Motor neuron (in vitro differentiated cells): ENCODE measurements at places on chromosomes 12 and 14.
A peak's percentile ranks its signal among the peaks of the same experiment; 100 is the strongest.

GRCh38 chr12:116278667-116279066 is 1.2 kb upstream of the MED13L start:
- no peak for ATAC-seq

DNA sequence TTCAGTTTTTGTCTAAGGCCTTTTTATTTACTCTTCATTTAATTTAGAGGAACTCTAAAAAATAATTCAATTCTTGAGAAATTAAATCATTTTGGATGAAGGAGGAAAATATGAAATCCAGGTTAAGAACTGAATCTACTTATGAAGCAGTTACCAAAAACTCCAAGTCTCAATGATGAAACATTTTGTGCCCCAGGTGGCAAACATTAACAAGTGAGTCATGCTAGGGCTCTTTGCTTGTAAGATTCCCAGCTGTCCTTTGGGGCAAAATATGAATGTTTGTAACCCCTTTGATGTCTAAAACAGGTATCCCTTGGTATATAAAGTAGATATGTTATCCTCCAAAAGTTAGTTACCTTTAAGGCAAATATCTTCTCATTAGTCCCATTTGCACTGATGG is 202.4 kb downstream of the NEDD1 start:
- no peak for ATAC-seq

- no peak for ATAC-seq
These were observed 40.1 kb upstream of the GAS2L3 start for GRCh38 chr12:100533376-100533775.

GRCh38 chr12:123062681-123063486 is 82.4 kb downstream of the ARL6IP4 start:
- ATAC-seq: peak; percentile 83

GRCh38 chr12:65492998-65493912 is 214.8 kb downstream of the MSRB3 start:
- ATAC-seq: no peak

DNA sequence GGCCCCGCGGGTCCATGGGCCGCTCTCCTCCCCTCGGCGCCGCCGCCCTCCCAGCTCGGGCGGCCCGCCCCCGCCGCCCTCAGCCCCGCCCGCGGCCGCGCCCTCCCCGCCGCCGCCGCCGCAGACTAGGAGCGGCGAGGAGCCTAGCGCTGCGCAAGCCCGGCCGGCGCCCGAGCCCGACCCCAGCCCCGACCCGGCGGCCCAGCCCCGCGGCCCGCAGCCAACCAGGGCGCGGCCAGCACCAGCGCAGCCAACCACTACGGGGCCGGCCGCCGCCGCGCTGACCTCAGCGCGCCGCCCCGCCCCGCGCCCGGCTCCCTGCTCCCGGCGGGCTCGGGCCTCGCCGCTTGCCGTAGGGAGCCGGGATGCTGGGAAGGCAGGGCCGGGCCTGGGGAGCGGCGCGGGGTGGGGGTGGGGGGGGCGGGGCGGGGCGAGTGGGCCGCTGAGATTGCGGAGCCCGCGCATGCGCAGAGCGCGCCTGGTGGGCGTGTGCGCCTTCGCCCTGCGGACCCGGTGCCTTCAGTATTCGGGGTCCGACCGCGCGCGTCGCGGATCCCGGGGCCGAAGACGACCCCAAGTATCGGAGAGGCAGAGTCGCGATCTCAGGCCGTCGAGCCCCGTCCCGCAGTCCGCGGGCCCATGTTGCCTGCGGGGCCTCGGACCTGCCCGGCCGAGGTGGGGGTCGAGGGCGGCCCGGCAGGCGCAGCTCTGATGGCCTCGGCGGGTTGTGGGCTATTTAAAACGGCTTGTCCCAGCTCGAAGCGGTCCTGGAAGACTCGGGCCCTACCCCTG is at the start of gene CDC42BPB:
TSS of gene CDC42BPB (minus strand) at position 178 of the 792 bp plus-strand sequence. CDS start 376 bp downstream, outside the sequence.
- ATAC-seq: peak; percentile 94

GRCh38 chr14:68539789-68540188 is 253.1 kb downstream of the ZFP36L1 start:
- ATAC-seq: peak; percentile 52

DNA sequence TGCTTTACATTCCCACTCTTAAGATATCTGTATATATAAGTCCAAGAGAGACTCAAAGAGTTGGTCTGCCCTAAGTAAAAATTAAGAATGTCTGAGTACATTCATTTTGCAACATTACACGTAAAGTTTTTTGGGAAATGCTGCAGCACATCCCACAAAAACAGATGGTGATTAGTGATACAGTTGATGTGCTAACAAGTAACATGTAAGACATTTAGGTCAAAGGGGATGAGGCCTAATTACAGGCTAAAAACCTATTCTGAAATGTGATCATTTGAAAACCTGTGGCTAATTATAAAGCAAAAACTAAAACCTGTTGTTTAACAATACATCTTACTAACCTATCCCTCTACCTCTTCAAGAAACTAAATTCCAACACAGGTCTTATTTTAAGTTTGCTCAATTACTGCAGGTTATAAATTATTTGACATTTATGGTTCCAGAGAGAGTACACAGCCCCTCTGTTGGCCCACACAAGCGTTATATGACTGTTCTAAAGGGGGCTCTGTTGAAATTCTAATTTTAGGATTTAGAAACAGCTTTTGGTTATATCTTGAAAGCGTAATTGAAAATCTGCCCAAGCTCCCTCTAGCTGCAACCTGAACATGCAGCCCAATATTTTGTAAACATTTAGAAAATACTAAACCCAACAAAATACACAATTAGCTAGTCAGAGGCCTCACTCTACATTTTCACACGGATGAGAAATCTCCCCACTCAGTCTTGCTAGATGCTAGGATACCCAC is 42.9 kb downstream of the BRAP start:
- no peak for ATAC-seq

DNA sequence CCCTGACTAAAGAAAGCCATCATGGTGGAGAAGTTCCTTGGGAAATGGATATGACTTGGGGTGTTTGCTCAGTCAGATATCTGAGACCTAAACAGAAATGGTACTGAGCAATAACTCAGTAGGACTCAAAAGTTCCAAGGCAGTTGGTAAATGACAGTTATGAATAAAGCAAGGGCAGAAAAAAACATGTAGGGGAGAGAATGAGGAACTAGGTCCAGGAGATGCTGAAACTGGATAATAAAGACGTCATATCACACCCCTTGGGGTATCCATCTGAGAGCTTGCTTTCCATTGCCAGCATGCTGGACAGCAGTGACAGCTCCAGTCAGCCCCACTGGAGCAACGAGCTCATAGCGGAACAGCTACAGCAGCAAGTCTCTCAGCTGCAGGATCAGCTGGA is 37.5 kb downstream of the RPGRIP1 start:
- no peak for ATAC-seq

GRCh38 chr12:17108877-17109541 is 503.0 kb upstream of the LMO3 start:
- ATAC-seq: peak; percentile 61
